ENCODE measurements at places on chromosomes 3 and 15. TPM values are rescaled to one million over a fixed set of nuclear protein-coding genes. Genes with fewer than 3 reads are reported as not detected.

ST6GAL1 gene
- polyA plus RNA-seq, result 2.0 TPM

SPSB4 gene
- polyA plus RNA-seq, result not detected

LYZL4 gene
- polyA plus RNA-seq, result not detected

POTEB gene
- not detected for polyA plus RNA-seq

CP gene
- polyA plus RNA-seq, result 0.57 TPM

ITPR1 gene
- polyA plus RNA-seq, result 7.5 TPM

SENP8 gene
- 0.86 TPM for polyA plus RNA-seq

HOMER2 gene
- 23.0 TPM for polyA plus RNA-seq

KIF15 gene
- 4.3 TPM for polyA plus RNA-seq

BRK1 gene
- polyA plus RNA-seq, result 79.2 TPM

PRICKLE2 gene
- polyA plus RNA-seq, result 2.7 TPM

PPP1R14D gene
- 0.21 TPM for polyA plus RNA-seq

DUOX1 gene
- polyA plus RNA-seq, result 64.7 TPM

RBP2 gene
- polyA plus RNA-seq, result 0.13 TPM

CADM2 gene
- polyA plus RNA-seq, result 0.25 TPM

RLBP1 gene
- polyA plus RNA-seq, result not detected

TM6SF1 gene
- 1.1 TPM for polyA plus RNA-seq

GOLGA6B gene
- polyA plus RNA-seq, result not detected

MYO5A gene
- 1.9 TPM for polyA plus RNA-seq

GHSR gene
- polyA plus RNA-seq, result not detected

UPK1B gene
- polyA plus RNA-seq, result 1.5 TPM

Measured in esophagus (tissue), 2 donors.